Stomach (tissue), 19 donors: ENCODE measurements at places on chromosomes 6 and 20.

DNA sequence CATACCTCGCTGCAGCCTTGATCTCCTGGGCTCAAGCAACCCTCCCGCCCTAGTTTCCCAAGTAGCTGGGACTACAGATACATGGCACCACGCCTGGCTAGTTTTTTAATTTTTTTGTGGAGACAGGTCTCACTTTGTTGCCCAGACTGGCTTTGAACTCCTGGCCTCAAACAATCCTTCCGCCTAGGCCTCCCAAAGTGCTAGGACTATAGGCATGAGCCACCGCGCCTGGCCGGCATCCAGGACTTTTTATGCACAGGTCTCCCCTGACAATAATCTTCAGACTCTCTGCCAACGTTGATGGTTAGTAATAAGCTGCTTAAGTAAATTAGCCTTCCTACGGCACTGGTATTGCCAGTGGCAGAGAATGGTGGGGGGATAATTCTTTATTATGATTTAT lies 110.5 kb upstream of the MTHFD1L start:
- no peak for DNase-seq

DNA sequence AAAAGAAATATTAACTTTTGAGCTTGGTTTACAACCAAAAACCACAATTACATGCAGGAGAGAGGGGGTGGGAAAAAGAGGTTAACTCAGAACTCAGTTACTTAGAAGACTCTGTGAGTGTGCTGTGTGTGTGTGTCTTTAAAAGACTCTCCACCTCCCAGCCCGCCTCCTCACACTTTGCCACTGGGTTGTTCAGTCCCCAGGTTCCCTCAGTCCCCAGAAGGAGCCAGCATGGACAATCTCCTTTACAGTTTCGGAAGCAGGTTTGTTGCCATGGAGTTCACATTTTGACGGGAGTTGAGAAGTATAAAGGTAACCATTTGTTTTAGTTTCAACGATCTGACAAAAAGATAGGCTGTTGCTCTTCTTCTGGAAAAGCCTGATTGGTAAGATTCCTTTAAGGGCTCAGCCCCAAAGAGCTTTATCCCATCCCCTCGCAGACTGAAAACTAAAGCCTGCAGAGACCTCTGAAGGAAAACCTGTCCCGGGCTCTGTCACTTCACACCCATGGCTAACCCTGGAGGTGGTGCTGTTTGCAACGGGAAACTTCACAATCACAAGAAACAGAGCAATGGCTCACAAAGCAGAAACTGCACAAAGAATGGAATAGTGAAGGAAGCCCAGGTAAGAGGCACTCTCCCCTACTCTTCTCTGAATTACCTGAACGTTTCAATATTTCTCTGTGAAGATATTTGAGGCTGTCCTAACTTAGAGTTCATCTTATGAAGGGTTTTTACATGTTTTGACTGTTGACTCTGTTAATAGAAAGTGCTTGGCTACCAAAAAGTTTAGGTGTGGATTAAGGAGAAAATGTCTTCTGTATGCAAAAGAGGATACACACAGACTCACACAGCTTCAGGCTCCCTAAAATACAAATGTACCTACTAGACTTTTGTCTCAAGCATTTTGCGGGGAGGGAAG lies at the start of gene SPTLC3:
Gene SPTLC3, plus strand, starts transcription at position 212 of the 921 bp plus-strand sequence. Its CDS starts 296 bp downstream, at position 508.
- peak; percentile 48 for DNase-seq

DNA sequence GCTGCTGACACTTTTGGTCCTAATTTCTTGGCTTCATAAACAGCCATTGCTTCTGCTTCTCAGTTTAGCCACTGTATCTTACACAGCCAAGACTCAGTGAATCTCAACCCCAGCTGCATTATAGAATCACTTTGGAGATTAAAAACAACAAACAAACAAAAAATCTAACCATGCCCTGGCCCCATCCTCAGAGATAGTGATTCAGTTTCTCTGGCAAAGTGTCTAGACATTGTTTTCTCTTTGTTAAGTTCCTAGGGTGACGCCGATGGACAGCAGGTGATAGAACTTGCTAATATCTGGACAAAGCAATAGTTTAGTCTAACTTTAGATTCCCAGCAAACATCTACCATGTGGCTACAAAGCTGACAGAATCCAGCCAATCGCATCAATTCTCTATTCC lies 2.9 kb downstream of the ADGRF5 start:
- DNase-seq, result no peak

- no peak for DNase-seq
These were observed 26.8 kb downstream of the SLC16A10 start for GRCh38 chr6:111114087-111114443.

- DNase-seq, result no peak
These were observed 662.8 kb downstream of the TBC1D32 start for GRCh38 chr6:120671519-120671918.

GRCh38 chr20:23534801-23535593 lies 33.3 kb downstream of the CST9L start:
- DNase-seq, result no peak

DNA sequence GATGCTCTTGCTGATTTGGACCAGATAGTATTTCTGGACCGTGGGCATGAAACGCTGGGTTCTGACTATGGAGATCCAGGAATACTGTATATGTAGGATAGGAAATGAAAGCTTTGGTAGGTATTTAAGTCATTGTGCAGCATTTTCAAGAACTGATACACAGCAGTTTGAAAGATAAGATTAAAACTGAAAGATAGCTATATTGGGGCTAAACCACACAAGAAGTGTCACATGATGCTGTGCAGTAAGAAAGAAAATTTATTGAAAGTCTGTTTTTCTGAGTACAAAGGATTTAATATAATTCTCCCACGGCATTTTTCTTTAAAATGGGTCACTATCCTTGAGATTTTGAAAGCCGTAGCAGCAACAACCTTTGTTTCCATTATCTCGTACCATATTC lies 305 bp downstream of the IL17A start:
- no peak for DNase-seq

- DNase-seq, result no peak
These were observed 60.0 kb downstream of the TTI1 start for GRCh38 chr20:37973059-37973910.

DNA sequence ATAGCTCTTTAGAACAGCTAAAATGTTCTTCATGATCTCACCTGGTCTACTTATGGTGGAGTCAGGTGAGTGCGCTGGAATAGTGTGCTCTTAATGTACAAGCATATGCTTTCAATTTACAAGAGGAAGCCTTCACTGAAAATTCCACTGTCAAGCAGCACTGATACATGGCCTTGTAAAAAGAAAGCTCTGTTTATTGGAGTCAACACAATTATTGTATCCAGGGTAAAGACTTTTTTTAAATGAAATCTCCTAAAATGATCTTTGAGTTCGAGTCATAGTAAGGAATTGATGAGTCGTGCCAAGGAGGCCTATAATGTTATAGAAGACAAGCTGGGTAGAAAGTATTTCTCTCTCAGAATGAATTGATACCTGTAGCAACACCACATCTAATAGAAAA lies 41.6 kb upstream of the CARMIL1 start:
- DNase-seq, result no peak

- peak; percentile 51 for DNase-seq
These were observed 160.2 kb downstream of the GMPR start for GRCh38 chr6:16398587-16398986.

GRCh38 chr6:151070631-151071051 lies 169.1 kb upstream of the AKAP12 start:
- DNase-seq, result no peak

GRCh38 chr20:40173872-40174271 lies 515.2 kb downstream of the MAFB start:
- no peak for DNase-seq

DNA sequence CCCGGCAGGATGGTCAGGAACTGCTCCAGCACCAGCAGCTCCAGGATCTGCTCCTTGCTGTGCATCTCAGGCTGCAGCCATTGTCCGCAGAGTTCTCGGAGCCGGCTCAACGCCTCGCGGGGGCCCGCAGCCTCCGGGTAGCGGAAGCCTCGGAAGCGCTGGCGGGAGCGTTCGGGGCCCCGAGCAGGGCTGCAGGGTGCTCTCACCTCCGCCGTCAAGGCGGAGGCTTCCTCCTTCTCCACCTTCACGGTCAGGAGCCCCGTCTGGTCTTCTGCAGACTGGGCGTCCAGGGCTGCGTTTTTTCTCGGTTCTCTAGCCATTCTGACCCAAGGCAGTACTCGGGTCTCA lies 434 bp downstream of the ZKSCAN4 start:
- no peak for DNase-seq

- DNase-seq, result no peak
These were observed 35.9 kb upstream of the COL9A1 start for GRCh38 chr6:70338775-70339174.

GRCh38 chr6:95804847-95805541 lies 210.8 kb upstream of the FUT9 start:
- peak; percentile 62 for DNase-seq

DNA sequence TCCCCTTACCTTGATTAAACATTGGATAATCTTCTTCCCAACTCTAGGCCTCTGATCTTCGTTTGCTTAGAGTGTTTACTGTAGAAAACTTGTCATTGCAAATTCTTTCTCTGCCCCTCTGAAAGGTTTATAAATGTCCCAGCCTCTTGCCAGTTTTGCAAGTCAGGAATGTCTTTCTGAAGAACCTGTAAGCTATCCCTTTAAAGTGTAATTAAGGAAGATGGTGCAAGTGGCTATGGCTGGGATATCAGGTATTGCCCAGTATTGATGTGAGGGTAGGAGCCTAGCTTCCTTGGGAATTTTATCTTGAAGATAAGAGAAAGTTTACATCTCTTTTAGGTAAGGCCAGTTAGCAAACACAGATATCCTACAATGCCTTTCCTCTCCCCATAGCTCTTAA lies 211.0 kb upstream of the RIMS1 start:
- DNase-seq, result no peak
